ENCODE measurements at places on chromosomes 11 and 22. TPM values are rescaled to one million over a fixed set of nuclear protein-coding genes. Genes with fewer than 3 reads are reported as not detected.

Gene SOX6
- 5.4 TPM for total RNA-seq

Gene NCR3LG1
- total RNA-seq, result 5.3 TPM

Gene LMNTD2
- 0.39 TPM for total RNA-seq

Gene APOL2
- total RNA-seq, result 23.7 TPM

Gene CASP5
- total RNA-seq, result not detected

All from epithelial cell of alveolus of lung (primary cell).